ENCODE measurements at places on chromosomes 11 and 22. TPM values are rescaled to one million over a fixed set of nuclear protein-coding genes. Genes with fewer than 3 reads are reported as not detected.

INS gene
- total RNA-seq = not detected

ASCL3 gene
- not detected for total RNA-seq

OR52I2 gene
- total RNA-seq = not detected

KLHDC7B gene
- total RNA-seq = 0.05 TPM

ST3GAL4 gene
- 26.6 TPM for total RNA-seq

CCDC82 gene
- total RNA-seq = 19.9 TPM

PTPRCAP gene
- 0.30 TPM for total RNA-seq

OR8I2 gene
- total RNA-seq = not detected

SLC22A25 gene
- not detected for total RNA-seq

GSTP1 gene
- 1,648 TPM for total RNA-seq

TMEM191B gene
- total RNA-seq = 1.1 TPM

APOL5 gene
- total RNA-seq = not detected

CSF2RB gene
- total RNA-seq = not detected

EED gene
- 28.3 TPM for total RNA-seq

CELF1 gene
- total RNA-seq = 53.7 TPM

FDXACB1 gene
- 1.7 TPM for total RNA-seq

APOA1 gene
- not detected for total RNA-seq

BIRC3 gene
- 32.7 TPM for total RNA-seq

ACTN3 gene
- total RNA-seq = not detected

EHF gene
- total RNA-seq = 0.55 TPM

HOATZ gene
- not detected for total RNA-seq

ADAMTS15 gene
- total RNA-seq = 11.0 TPM

OR2AG2 gene
- not detected for total RNA-seq

MB gene
- total RNA-seq = 11.2 TPM

IFITM1 gene
- total RNA-seq = 0.52 TPM

POU2F3 gene
- total RNA-seq = not detected

MADD gene
- total RNA-seq = 22.7 TPM

TOM1 gene
- 15.9 TPM for total RNA-seq

UBQLN3 gene
- total RNA-seq = not detected

IRF7 gene
- 7.8 TPM for total RNA-seq

APOL4 gene
- not detected for total RNA-seq

POU2AF1 gene
- not detected for total RNA-seq

HIC2 gene
- 2.9 TPM for total RNA-seq

POTEH gene
- total RNA-seq = not detected

ARHGAP8 gene
- total RNA-seq = 1.4 TPM

TUB gene
- 8.9 TPM for total RNA-seq

PTPN5 gene
- total RNA-seq = not detected

SORL1 gene
- 1.9 TPM for total RNA-seq

MYEOV gene
- 109 TPM for total RNA-seq

NPAS4 gene
- total RNA-seq = not detected

Measured in A549 treated with DMSO at 1 μM for 4 hours (cell line).